ENCODE measurements at places on chromosomes 3 and 15. TPM values are rescaled to one million over a fixed set of nuclear protein-coding genes. Genes with fewer than 3 reads are reported as not detected.

The ITPKA gene
- 0.71 TPM for total RNA-seq

The TMCC1 gene
- total RNA-seq: 34.2 TPM

The UROC1 gene
- not detected for total RNA-seq

The SLC30A4 gene
- 5.0 TPM for total RNA-seq

The INKA1 gene
- total RNA-seq: 2.6 TPM

The NIPA2 gene
- total RNA-seq: 23.7 TPM

The TMEM212 gene
- not detected for total RNA-seq

The ADGRG7 gene
- not detected for total RNA-seq

The RMDN3 gene
- 23.8 TPM for total RNA-seq

The ENTPD3 gene
- 0.10 TPM for total RNA-seq

DNA sequence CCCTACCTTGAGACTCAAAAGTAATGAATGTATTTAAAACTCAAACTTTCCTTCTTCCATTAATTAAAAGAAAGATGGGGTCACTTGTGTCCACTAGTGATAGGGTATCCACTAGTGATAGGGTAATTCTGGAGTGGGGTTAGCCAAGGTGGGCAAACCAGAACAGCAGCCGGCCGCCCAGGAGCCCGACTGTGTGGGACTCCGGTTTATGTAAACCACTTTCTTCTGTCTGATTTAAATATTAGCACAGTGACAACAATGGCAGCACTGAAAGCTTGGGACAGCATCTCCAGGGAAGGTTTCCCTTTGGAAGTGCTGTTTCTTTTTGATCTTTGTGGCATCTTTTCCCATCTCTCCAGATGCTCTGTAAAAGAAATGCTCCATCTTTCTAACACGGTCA is 722 bp downstream of the MYZAP start:
- DNase-seq: no peak

DNA sequence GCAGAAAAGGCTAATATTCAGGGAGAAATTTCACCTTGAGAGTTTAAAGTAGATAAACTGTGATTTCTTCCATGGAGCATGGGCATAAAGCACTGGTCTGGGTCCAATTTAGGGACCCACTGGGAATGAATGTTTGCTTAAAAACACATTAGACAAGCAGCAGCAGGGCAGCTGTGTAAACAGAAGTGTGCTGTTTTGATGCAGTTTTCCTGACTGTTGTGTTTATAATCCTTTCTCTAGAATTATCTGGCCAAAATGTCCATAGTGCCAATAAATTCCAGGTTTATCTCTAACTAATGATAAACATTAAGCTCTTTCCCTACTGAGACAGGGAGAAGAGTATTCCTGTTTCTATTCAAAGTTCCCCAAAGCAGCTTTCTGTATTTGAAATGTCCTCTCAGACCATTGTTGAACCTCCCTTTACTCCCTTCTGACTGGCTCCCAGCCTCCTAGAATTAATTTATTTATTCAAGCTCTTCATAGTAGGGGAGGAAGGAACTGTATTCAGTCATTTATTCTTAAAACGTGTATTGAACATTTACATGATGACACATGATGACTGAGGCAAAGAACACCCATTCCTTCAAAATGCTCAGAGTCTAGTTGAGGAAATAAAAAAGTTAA is 7.0 kb upstream of the TM4SF18 start:
- peak; percentile 32 for DNase-seq

- no peak for DNase-seq
These were observed 5.5 kb upstream of the BUB1B start for GRCh38 chr15:40155270-40155910.

GRCh38 chr15:73856458-73857192 is 16.7 kb upstream of the TBC1D21 start:
- peak; percentile 46 for DNase-seq

DNA sequence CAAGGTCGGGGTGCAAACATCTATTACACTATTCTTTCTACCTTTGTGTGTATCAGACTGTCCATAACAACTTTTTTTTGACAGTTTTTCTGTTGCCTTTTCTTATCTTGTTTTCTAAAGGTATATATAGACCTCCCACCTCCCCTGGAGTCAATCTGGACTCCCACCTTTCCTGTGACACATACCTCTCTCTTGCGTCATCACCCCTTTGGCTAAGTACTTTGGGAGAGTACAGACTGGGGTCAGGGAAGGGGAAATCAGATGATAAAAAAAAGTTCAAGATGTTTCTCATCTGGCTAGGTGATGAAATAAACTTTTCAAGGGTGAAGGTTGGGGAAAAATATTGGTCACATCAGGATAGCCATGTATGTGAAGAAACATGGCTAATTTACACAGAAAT is 17.2 kb downstream of the TSPAN3 start:
- no peak for DNase-seq

DNA sequence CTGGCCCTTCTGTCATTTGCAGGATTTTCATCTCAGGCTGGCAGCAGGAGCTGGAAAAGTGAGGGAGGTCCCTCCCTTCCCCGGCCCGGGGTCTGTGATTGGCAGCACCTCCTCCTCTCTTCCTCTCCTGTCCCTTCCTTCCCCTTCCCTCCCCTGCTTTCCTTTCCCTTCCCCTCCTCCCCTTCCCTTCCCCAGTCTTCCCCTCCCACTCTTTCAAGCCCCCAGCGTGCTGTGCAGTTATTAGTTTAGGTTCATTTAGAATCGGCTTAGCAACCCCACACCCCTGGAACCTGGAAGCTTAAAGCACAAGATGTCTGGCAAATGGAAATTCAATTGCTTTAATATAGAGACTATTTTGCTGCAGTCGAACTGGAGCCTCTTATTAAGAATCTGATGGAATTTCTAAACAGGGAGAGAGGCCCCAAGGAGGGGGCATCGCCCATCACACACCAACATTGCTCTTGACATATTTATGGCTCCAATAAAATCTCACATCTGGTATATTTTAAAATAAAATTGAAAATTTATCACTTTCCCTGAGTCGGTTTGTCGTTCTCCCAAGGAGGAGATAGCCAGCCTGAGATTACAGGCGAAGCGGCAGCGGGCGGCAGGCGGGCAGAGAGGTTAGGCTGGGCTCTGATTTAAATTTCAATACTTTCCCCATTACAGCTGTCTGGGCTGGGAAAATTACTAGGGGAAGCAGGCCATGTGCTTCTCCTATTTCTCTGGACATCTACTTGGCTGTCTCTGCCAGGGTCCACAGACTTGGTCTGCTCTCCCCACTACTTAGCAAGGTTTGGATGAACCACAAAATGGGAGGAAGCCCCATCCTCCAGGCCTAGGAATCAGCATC is 98.9 kb downstream of the LINGO1 start:
- DNase-seq: no peak

- DNase-seq: no peak
These were observed 11.7 kb upstream of the PYDC2 start for GRCh38 chr3:191449256-191449655.

DNA sequence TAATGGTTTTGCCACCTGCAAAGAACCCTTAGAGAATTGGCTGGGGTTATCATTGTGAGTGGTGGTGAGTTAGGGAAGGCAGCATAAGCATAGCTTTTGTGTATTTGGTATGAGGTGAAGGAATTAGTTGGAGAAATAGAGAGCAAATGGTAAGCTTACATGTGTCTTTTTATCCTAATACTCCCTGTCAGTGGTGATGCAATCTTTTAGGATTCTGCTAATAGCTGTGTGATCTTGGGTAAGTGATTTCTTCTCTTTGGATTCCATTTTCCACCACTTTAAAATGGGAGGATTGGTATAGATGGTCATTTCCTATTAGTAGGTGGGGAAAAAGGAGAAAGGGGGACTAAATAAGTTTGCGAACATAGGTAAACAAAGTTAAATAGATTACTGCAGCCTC is 30.9 kb downstream of the PIAS1 start:
- DNase-seq: no peak

DNA sequence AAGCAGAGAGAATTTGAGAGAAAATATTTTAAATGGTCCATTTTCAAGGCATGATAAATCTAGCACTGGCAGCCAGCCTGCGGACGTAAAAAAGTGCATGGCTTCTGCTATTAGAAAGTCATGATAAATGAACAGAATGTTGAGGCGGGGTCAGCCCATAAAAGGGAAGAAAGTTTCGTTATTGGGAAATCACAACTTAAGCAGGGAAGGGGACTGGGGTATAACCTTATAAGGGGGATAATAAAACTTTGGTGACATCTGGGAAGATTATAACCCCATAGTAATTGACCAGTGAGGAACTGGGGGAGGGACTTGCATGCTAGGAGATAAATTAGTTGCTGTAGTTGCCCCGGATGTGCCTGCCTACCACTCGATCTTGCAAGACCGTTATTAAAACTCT is 88.4 kb upstream of the PLSCR4 start:
- no peak for DNase-seq

DNA sequence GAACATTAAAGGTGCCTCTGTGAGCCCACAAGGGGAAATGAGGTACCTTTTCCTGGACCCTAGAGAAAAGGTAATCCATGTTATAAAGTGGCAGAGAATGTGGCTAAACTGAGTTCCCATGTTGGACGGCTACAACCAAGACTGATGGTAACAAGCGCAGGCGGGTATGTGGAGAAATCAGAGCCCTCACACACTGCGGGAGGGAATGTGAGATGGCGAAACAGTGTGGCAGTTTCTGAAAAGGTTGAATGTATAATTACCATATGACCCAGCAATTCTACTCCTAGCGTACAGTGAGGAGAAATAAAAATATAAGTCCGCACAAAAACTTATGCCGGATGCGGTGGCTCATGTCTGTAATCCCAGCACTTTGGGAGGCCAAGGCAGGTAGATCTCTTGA is 24.1 kb upstream of the SHISA5 start:
- no peak for DNase-seq

DNA sequence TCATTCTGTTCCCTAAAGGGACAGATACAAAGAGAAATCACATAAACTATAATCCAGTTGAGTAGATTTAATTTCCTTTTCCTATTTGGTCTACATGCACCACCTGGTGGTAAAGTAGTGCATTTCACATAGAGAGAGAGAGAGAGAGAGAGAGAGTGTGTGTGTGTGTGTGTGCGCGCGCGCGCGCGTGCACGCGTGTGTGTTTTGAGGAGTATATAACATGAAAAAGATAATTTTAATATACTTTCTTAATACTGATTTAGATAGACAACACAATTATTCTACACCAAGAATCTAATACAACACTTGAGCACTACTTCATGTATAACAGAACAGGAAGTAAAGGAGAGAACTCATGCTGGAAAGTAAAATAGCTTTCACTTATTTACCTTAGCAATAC is 1.1 kb upstream of the FGF7 start:
- peak; percentile 54 for DNase-seq

GRCh38 chr15:48887144-48887543 is 9.2 kb downstream of the EID1 start:
- no peak for DNase-seq

DNA sequence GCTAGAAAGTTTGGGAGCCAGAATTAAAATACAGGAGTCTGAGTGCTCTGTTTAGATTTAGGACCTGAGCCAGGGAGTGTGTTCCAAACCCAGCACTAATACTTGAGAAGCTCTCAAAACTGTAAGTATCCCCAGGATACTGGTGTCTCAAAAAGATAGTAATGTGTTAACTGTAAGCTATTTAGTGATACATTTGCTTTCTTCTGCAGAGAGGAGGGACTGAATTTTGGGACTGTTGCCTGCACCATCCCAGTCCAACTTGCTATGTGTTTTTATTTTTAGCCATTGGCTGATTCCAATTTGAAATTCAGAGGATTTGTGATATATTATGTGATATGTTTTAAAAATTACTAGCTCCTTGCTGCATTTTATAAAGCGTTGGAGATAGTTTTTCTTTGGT is 31.5 kb downstream of the UBE2E1 start:
- DNase-seq: no peak

GRCh38 chr3:30649572-30650318 is 43.3 kb downstream of the TGFBR2 start:
- DNase-seq: no peak

DNA sequence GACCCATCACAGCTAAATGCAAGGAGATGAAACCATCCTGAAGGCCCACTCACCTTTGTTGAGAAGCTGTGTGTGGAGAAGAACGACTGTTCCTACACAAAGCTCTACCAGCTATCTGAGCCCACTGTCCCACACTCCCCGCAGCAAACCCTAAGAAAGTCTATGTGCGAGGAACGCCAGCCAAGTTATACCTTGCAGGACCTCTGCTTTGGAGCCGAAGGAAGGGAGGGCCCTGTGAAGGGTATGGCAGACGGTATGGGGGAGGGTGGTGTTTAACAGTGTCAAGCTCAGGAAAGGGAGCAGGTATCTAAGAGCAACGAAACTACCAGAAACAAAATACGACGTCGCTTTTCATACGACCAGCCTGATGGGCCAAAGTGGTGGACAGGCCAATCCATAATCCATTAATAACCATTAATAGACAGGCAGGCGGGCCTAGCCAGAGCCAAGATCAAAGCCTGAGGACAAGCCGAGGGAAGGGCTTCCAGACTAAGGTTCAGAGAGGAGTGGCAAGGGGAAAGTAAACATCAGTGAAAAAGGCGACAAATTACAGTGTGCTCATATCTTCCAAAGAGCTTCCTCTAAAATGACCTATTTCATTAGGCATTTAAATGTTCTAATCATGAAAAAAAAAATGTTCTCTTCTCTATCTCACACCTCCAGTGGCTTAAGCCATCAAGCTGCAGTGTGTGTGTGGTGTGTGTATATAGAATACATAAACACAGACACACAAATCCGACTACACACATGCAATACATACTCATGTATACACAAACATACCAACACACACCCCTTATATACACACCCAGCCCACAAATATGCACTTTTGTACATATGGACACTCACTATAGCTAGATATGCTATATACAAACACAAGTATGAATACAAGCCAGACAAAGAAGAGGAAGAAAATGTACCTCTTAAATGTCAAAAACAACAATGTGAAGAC is 43.9 kb downstream of the PTPN23 start:
- no peak for DNase-seq

- DNase-seq: no peak
These were observed 759.4 kb upstream of the GBE1 start for GRCh38 chr3:82520846-82521245.

GRCh38 chr3:152617609-152618008 is 217.3 kb upstream of the P2RY1 start:
- DNase-seq: no peak

GRCh38 chr15:55685286-55685685 is 57.7 kb downstream of the PRTG start:
- DNase-seq: no peak

GRCh38 chr3:54131026-54131605 is 8.8 kb downstream of the CACNA2D3 start:
- DNase-seq: no peak

GRCh38 chr15:95996494-95996893 is 334.0 kb upstream of the NR2F2 start:
- DNase-seq: no peak

GRCh38 chr15:41486286-41486685 is 7.4 kb upstream of the ITPKA start:
- no peak for DNase-seq

All from left cardiac atrium (tissue), 4 donors.